Left hindlimb (tissue), 1 donor: ENCODE measurements at places on chromosomes 6 and 20.

GRCh38 chr6:17042422-17043147 is 59.3 kb upstream of the STMND1 start:
- DNase-seq = no peak

DNA sequence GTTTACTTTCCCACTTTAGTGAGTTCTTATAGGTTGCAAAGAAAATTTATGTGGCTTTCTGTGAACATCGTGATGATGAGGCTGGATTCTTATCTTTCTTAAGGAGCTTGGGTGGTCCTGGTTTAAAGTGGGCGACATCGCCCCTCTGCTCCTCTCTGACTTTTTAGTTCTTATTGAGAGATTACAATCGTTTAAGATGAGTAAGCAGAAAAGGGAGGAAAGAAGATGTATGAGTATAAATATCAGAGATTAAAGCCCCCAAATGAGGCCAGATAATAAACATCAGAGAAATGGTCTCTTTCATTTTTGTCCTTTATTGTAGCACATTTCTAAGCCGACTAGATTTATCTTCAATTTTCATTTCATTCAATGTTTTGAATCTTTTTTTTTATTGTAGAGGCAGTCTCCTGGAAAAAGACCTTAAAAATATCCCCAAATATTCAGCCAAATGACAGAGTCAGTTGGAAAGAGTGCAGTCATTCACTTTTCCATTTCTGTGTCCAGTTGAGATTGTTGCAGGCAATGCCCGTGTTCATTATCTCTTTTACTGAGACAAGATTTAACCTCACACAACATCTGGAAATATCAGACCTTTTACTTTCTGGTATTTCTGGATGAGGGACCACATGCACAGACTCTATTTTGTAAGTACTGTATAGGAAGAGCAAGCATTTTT is 62.0 kb upstream of the PDE7B start:
- DNase-seq = no peak

GRCh38 chr20:20089939-20090338 is 37.6 kb downstream of the CFAP61 start:
- DNase-seq = no peak

GRCh38 chr6:19181211-19181610 is 656.0 kb upstream of the ID4 start:
- DNase-seq = no peak

- no peak for DNase-seq
These were observed 15.7 kb upstream of the CDKN1A start for GRCh38 chr6:36662827-36663256.

GRCh38 chr6:96276856-96277255 is 244.8 kb upstream of the UFL1 start:
- DNase-seq = no peak

DNA sequence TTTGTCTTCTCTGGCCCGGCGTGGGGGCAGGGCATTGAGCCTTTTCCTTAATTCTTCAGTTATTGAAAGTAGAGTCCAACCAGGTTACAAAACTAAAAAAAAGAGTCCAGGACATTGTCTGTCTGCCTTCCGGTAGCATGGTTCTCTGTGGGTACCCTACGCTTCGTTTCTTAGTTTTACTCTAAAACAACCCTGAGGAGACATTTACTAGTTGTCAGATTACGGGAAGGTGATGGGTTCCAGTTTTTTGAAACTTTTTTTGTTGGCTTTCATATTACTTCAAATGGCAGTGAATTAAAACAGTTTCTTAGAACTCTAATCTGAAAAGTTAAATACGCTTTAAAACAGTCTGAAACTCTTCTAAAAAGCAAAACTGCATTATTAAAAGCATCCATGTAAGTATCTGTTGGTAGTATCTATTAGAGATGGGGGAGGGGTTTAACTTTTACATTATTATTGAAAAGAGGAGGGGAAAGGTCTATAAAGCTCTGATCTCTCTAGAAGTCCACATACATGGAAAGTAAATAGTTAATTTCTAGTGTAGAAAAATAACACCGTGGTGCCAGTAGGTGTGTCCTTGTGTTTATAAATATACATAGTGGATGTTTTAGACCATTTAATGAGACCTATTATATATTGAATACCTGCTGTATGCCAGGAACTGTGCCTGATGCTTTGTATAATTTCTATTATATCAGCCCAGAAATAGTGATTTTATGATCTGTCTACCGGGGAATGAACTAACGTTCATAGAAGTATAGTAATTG is 2.2 kb downstream of the BICRAL start:
- no peak for DNase-seq

GRCh38 chr6:5937169-5937909 is 69.4 kb downstream of the NRN1 start:
- no peak for DNase-seq

GRCh38 chr6:2158596-2159271 is 86.7 kb downstream of the GMDS start:
- DNase-seq = no peak

GRCh38 chr6:154852687-154853086 is 119.5 kb downstream of the SCAF8 start:
- DNase-seq = no peak

DNA sequence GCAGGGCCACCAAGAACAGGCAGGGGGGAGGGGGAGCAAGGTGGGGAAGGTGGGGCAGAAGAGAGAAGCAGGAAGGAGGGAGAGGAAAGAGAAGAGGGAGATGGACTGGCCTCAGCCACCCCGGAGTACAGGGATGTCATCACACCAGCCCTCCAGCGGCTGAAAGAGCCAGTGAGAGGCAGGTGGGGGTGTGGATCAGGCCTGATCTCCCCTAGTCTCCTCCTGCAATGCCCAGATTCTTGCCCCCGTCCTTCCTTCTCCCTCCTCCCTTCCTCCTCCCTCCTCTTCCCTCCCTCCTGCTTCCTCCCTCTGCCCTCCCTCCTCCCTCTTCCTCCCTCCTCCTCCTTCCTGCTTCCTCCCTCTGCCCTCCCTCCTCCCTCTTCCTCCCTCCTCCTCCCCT is 61.5 kb downstream of the YTHDF1 start:
- DNase-seq = no peak

- no peak for DNase-seq
These were observed 32.1 kb downstream of the C20orf173 start for GRCh38 chr20:35497320-35497719.

DNA sequence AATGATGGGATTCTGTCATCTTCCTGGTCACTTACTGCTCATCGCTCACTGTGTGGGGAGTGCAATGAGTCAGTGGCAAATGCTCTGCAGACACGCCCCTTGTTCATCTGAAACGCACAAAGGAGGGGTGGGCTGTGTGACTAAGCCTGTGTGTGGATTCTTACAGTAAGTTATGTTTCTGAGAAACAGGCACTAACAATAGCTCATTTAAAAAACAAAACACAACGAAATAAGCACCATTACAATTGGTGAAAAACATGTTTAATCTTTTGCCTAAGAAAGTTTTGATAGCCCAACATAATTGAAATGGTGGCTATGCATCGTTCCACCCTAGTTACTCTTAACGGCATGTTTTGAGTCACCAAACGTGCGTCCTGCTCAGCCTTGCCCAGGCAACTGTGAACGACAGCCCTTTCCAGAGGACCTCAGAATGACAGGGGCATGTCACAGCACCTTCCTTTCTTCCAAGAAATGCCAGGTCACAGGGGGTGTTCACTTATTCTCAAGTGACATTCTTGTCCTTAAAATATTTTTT is 118.4 kb upstream of the SGK1 start:
- peak; percentile 41 for DNase-seq

DNA sequence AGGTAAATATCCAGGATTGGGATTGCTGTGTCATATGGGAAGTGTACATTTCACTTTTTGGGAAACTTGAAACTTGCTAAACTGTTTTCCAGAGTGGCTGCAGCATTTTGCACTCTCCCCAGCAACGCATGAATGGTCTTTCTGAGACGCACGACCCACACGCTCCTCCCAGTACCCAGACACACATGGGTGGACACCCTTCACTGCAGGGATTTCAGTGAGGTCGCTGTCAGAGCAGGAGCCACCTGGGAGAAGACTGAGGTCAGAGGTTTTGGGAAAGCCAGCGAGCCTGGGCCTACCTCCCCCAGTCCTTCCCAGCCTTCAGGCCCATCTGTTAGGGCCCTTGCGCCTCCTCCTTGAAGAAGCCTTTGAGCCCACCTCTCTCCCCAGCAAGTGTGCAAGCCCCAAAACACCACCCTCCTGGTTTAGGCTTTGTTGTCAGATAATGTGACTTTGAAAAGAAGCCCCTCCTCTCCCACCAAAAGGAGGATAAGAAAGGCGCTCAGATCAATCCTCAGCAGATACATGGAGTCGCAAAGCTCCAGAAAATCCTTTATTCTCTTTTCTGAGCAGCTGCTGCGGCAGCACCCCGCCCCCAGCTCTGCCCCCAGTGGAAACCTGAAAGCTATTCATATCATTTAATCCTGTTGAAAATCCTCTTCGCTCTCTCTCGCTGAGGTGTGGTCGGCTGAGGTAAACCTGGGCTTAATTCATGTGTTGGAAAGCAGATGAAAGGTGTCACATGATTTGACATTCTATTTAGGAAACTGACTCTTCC is 12.7 kb upstream of the JAG1 start:
- DNase-seq = no peak

- no peak for DNase-seq
These were observed 276.5 kb downstream of the QKI start for GRCh38 chr6:163691049-163691448.

DNA sequence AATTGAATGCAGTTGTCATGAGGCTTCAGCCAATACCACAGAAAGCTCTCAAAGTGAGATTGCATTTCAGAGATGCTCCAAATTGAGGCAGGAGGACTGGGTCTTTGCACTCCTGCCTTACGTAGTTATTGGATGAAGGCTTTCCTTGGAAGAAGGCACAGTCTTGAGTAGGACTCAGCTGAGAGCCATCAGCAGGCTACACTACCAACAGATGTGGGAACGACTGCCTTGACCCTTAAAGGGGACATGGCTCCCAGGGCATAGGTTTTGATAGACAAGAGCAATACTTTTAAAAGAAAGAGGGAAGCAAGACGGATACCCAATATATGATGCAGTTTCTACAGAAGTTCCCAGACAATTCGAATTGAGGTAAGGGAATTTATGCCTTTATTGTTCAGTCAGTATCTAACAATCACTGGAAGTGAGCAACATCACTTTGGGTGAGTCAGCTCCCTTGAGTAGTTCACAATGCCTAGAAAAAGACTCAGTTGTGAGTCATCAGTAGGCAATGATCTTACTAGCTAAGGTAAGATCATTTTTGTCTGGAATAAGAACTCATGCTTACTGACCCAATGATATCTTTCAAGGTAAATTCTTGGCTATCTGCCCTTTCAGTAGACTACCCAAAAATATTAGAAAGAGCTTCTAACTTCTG is 390.8 kb downstream of the GJA1 start:
- no peak for DNase-seq
